ENCODE measurements at places on chromosomes 16 and 17.

DNA sequence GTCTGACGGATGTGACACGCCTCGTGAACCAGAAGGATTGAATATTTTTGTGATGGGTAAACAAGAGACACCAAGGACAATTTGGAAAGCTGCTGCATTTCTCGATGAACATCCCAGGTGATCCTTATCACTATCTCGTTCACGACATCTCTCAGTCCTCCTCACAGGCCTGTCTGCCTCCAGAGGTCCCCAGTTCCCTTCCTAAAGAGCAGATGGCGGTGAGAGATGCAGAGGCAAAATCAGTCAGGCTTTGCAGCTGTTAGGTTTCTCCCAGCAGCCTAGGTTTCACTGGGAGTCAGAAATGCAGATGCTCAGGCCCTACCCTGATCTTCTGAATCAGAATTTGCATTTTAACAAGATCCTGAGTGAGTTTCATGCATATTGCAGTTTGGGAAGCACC is 23.6 kb downstream of the SCPEP1 start:
- DNase-seq, result no peak

GRCh38 chr16:13453325-13453724 is 466.6 kb upstream of the ERCC4 start:
- DNase-seq, result no peak

GRCh38 chr17:46943501-46944393 is 20.8 kb downstream of the GOSR2 start:
- no peak for DNase-seq

DNA sequence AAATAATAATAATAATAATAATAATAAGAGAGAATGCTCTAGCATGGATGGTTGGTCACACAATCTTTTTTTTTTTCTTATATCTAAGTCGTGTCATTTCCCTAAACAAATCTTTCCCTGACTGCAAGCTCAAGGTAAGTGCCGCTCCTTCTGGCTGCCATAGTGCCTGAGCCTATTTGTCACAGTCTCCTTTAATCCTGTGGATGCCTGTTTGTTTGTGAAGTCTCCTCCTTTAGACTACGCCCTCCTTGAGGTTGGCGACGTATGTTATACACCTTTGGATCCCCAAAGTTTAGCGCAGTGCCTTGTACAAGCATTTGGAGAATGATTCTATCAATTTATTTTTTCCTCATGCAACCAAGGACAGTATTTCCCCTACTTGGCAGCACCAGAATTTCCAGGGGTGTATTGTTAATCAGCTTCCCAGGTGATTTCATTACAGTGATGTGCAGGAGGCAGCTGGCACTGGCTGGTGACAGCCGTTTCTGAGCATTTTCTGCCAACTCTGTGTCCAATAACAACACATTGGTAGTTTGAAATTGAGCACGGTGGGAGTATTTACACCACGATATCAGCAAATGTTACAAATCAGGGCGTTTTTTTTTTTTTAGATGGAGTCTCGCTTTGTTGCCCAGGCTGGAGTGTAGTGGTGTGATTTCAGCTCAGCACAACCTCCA is 26.6 kb downstream of the TMEM238L start:
- DNase-seq, result no peak

GRCh38 chr16:67710607-67711006 is 8.5 kb downstream of the GFOD2 start:
- no peak for DNase-seq

GRCh38 chr17:7123844-7124243 is 9.2 kb upstream of the ASGR2 start:
- no peak for DNase-seq

DNA sequence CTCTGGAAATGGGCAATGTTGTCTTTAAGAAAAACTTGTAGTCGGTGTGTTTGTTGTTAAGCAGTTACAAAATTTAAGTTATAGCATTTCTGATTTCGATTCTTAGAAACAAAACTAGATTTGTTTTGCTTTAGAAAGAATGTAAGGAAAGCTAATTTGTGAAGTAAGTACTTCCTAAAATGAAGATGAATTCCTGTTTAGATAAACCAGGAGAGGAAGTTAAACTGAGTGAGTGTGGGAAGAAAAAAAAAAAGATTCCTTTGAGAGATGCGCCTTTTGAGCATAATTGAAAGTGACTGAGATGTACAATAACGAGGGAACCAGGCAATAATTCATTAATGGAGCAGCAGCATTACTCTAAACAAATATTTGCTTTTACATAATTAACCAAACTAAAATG is 52.4 kb upstream of the ALOX12 start:
- DNase-seq, result no peak

DNA sequence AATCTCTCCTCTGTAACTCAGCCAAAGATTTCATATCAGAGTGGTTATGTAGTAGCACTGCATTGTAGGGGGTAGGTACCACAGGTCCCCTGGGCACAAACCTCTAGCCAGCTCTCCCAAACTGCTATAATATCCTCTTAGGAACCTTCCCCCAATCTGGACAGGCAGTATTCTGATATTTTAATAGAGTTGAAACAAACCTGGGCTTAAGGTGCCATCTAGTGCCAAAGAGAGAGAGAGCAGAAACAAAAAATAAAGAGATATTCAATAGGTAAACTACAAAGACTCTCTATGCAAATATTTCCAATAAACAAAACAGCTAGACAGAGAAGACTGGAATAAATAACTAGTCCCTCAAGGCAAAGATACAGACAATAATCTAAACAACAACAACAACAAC is 1070.0 kb downstream of the CDH11 start:
- no peak for DNase-seq

- DNase-seq, result no peak
Measured at GRCh38 chr16:85491058-85491771, 121.9 kb upstream of the GSE1 start.

DNA sequence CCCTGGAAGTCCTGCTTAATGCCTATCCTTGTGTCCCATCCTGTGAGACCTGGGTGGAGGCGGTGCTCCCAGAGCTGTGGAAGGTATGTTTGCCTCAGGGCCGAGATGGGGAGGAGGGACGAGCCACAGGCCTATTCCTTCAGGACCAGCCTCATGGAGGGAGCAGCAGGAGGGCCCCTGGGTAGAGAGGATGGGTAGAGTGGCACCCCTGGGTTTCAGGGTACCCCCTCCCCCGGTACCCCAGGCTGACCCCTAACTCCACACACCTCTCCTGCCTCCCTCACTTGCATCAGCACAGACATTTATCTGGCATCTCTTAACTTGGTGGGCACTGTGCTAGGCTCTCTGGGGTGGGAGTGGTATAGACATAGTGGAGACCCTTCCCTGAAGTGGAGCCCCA is 7.1 kb downstream of the ASB16 start:
- DNase-seq, result no peak

- peak; percentile 73 for DNase-seq
Measured at GRCh38 chr16:88672776-88673175, 9.9 kb upstream of the MVD start.

- peak; percentile 48 for DNase-seq
Measured at GRCh38 chr17:82767041-82767754, 15.3 kb downstream of the TBCD start.

DNA sequence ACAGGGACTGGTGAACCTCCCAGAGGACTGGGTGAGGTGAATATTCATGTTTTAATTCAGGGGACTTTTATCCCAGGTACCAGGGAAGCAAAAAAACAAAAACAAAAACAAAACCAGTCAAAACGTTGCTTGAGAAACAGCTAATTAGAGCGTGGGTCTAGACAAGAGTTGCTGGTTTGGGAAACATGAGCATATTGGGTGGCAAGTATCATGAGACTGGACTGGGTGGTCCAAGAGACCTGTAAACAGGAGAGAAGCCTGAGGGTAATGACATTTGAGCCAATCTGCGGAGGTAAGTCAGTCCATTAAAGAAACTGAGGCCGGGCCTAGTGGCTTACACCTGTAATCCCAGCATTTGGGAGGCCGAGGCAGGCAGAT is 11.5 kb upstream of the BPTF start:
- no peak for DNase-seq

GRCh38 chr17:48004983-48005382 is 32.6 kb downstream of the COPZ2 start:
- DNase-seq, result no peak

- DNase-seq, result no peak
Measured at GRCh38 chr16:58488531-58488930, 11.4 kb upstream of the NDRG4 start.

GRCh38 chr16:73315645-73316044 is 267.7 kb upstream of the ZFHX3 start:
- no peak for DNase-seq

DNA sequence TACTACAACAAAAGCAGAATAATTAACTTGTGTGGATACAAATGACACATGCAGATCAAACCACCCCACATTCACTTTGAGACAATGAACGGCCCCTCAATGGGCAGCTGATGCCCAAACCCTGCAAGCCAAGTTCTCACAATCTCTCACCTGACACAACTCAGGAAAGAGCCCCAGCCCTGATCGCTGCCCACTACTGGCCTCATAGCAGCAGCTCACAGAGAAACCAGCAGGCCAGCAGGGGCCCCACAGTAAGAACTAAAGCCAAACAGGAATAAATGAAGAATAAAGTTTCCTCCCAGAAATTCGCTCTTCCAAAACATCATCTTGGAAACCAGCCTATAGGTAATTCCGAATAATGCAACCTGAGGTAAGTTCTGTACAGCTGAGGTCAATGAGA is 7.7 kb downstream of the AKTIP start:
- DNase-seq, result no peak

DNA sequence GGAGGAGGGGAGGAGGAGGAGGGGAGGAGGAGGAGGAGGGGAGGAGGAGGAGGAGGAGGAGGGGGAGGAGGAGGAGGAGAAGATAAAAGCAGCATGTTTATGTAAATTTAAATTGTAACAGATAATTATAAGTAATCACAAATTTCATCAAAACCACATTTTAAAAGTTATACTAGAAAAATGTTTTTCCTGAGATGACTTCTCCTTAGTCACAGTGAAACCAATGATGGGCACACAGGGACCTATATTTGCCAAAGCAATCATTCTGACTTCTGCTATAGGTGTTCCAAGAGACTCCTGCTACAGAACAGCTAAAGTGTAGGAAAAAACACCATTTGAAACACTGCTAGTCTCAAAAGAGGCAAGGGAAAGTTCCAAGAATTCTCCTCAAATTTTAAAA is 66.4 kb downstream of the CEP95 start:
- no peak for DNase-seq

DNA sequence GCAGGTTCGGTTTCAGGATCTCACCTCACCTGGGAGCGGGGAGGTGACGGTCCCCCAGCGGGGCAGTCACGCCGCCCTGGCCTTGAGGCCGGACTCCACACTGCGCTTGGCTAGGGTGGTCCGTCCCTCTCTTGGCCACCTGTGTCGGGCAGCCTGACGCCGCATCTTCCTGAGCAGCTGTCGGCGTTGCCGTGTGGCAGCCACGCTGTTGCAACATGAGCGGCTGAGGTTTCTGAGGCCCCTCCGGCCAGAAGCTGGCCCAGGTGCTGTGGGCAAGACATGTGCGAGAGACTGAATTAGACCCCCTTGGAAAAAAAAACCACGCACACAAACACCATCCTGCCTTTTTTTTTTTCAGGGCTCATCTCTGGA is 49.2 kb downstream of the IRF8 start:
- DNase-seq, result no peak

- no peak for DNase-seq
Measured at GRCh38 chr17:10171581-10171981, 26.8 kb downstream of the GAS7 start.

DNA sequence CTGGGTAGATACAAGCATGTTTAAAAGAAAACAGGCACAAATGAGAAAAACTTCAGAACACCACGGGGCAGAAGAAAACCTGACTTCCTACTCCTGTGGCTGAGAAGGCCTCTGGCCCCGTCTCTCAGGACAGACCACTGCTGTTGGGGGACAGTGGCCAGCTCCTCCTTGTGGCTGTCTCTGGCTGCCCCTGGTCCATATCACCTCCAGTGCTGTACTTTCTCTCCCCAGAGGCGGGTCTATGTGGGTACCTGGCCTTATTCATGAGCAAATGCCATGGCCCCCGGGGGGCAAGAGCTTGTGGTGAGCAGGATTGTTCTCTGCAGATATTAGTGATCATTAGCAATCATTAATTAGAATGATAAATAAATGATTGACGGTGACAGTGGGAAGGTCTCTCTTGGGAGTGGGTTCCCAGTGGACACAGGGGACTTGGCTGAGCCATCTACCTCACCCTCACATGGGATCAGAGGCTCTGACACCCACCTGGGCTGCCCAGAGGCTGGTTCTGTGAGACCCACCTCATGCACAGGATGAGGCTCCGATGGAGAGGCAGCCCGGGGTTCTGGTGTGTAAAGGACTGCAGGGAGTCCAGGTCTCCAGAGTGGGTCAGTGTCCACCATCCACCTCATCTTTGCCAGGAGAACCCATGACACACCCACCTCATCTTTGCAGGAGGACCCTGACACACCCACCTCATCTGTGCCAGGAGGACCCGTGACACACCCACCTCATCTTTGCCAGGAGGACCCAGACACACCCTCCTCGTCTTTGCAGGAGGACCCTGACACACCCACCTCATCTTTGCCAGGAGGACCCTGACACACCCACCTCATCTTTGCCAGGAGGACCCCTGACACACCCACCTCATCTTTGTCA is 30.6 kb upstream of the CBFA2T3 start:
- DNase-seq, result no peak

DNA sequence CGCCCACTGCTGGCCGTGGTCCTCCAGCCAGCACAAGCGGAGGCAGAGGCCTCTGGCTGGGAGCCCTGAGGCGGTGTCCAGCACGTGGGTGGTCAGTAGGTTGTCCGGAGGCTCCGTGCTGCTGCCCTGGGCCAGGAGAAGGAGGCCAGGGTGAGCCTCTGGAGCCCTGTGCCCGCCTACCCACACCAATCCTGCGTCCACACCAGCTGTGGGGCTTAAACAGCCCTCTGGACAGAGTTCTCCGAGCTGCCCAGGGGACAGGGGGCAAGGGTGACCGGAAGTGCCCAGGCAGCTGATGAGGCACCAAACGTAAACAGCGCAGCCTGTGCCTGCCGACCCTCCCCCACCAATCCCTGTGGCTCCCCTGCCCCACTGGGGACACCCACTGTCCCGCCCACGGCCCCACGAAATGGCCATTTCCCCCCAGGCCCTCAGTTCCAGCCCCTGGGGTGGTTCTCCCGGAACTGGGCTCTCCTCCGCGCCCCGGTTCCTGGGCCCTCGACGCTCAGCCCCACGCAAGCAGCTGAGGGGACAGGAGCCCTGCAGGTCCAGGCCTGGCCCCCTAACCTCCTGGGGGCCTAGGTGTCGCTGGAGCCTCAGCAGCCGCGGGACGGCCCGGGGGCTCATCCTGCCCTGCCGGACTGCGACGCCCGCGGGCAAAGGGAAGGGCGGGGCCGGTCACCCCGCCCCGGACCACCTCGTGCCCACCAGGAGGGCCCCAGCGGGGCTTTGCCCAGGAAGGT is 27.9 kb upstream of the DBNDD1 start:
- peak; percentile 60 for DNase-seq
